ENCODE measurements at places on chromosomes 4 and X.

DNA sequence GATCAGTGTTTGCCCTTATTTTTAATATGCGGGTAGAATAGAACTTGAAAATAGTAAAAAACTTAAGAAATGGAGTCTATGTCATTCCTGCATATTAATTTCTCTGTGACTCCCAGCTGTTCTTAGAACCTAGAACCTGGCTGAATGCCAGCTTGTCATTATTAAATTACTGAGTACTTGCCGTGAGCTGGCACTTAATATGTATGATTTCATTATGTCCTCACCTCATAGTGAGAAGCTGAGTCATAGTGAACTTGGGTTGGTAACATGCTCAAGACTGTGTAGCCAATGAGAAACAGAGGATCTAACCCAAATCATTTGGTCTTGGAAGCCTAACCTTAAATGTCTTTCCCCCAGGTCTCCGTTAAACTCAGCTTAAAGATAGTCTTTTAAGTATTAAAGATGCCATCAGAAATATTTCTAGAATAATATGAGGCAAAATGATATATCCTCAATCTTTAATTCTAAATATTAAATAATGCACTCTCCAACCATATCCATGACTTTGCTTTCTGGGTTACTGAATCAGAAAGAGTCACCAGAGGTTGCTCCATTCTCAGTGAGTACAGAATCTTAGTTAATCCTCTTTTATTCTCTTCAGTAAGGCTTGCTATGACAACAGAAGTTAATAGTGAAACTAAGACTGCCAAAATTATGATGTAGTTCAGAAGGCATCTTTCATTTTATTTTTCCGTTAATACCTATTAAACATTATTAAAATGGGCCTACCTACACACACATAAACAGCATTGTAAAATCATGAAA is 58.6 kb upstream of the TLL1 start:
- no peak for DNase-seq

DNA sequence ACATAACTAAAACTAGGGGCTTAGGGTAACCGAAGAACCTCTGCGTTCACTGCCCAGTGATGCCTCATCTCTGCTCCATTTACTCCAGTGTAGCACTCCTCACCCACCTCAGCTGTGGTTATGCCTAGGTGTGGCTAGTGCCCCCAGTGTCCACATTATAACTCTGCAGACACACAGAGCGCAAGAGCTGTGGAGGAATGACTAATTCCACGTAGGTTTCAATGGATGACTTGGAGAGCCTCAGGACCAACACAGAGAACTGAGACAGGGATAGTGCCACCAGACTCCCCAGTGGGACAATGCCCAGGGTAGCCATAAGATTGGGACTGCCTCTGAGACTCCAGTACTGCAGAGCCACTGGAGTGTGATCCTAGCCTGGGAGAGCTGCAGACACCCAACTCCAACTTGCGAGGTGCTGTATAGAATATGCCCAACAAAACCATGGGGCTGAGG is 542.4 kb upstream of the DIPK2B start:
- no peak for DNase-seq

DNA sequence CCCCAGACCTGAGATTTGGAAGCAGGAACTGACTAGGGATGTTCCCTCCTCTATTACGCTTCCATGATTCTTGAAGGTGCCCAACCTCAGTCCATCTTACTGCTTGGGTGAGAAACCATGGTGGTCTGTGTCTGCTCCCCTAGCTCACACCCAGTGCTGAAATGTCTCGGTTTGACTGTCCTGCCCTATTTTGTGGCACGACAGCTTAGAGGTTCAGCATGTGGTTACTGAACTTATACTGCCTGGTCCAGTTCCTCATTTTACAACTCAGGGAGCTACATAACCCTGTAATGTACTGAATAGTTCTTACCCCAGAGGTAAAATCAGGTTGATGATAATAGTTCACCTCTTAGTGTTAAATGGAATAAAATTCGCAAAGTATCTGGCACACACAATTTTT is 203.1 kb downstream of the RBM46 start:
- DNase-seq, result no peak

- DNase-seq, result no peak
These were observed at the start of gene BANK1 for GRCh38 chr4:101790521-101791181. Gene BANK1, plus strand, starts transcription at chr4:101790730. Its CDS starts 151 bp downstream, at chr4:101790881.

GRCh38 chr4:80026100-80026499 is 46.9 kb downstream of the ANTXR2 start:
- no peak for DNase-seq

GRCh38 chr4:146202665-146203064 is 11.7 kb upstream of the REELD1 start:
- no peak for DNase-seq

GRCh38 chr4:177393236-177393635 is 49.0 kb downstream of the AGA start:
- DNase-seq, result no peak

- DNase-seq, result no peak
These were observed 2.9 kb upstream of the SEPSECS start for GRCh38 chr4:25163196-25163595.

DNA sequence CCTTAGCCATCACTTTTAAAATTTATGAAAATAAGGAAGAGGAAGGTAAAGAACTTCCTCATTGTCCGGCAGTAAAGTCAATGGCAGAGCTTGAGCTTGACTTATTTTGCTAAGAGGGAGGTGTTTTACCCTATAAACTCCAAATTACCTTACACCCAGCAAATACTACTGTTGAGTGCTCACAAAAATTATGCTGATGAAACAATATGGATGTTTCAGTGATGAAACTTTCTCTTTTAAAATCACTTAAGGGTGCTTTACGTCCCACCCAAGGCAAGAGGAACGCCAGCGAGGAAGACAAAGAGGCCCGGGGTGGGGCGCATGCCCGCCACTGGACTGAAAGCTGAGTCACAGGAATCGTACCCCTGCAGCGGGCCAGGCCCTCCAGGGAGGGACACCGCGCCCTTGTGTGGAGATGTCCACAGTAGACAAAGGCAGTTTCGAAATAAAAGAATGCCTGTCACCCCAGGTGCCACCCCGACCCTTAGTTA is 560 bp upstream of the TMSB4X start:
- DNase-seq, result no peak

- DNase-seq, result no peak
These were observed 151.0 kb downstream of the ANTXR2 start for GRCh38 chr4:79922011-79922410.

DNA sequence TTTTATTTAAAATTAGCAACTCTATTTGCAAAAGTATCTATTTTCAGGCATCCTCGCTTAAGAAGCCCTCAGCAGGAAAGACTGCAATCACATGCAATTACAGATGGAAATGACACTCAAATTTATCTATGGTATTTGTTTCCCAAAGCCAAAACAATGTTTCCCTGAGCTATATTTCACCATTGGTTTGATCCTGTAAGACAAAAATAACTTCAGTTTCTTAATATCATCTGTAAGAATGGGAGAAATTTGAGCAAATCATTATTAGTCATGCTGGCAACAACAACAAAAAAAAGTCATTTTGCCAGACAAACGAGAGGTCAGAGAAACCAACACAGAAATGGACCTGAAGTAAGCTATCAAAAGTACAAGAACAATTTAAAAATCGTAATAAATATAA is 204.1 kb downstream of the NR3C2 start:
- no peak for DNase-seq

DNA sequence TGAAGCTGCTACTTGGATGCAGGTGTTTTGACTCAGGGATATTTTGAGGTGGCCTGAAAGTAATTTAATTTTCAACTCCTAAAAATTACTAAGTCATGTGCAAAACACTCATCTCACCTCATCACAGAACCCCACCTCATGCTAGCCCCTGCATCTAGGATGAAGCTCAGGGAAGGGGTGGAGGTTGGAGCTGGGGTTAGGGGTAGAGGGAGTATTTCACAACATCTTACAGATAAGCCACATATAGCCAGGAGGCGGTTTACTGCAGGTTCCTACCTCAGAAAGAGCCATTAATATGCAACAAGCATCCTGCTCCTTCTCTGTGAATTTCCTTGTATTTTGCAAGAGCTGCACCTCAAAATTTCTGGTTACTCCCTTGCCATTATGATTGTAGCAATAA is 70.5 kb upstream of the TSPAN5 start:
- DNase-seq, result no peak

GRCh38 chr4:144644368-144645101 is 1.4 kb upstream of the HHIP start:
- DNase-seq, result no peak

GRCh38 chr4:507745-508512 is 8.9 kb downstream of the PIGG start:
- DNase-seq, result no peak

GRCh38 chrX:146614663-146615478 is 194.7 kb upstream of the CXorf51B start:
- no peak for DNase-seq

DNA sequence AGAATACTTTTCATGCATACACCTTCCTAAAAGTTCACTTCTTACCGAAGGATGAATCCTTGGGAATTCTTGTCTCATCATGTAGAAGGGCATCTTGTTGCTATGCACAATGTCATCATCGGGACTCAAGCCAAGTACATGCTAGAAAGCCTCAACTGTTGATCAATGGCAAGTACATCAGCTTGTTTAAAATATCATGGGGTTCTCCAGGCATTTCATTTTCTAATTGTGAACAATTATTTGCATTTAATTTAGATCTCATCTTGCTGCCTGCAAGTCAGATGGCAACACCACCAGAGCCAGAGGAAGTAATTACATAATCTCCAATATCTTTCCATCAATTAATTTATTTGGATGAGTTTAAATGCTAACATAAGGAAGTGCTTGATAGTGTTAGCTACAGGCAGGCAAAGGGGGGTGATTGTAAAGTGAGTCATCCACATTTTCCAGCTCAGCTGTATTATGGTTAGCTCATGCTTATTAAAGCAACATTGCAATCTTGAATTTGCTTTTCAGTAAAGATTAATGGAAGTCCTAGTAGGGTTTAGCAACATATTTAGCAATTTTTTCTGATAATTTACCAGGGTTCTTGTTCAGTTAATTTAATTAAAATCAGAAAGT is 356.5 kb downstream of the CBLL2 start:
- DNase-seq, result no peak

DNA sequence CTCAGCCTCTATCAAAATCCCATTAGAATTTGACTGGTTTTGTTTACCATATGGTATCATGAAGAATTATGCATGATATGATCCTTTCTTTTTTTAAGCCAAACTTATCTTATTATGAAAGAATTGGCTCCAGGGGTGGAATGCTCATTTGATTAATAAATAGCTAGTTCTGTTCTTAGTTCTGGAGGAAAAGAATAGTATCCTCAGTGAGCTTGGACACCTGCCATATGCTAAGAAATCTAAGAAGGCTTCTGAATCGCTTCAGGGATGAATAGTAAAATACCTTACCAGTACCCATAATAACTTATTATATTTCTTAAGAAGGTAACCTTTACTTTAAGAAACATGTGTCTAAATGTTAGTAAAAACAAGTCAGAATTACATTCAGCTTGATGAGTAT is 803.6 kb downstream of the ADGRL3 start:
- no peak for DNase-seq

DNA sequence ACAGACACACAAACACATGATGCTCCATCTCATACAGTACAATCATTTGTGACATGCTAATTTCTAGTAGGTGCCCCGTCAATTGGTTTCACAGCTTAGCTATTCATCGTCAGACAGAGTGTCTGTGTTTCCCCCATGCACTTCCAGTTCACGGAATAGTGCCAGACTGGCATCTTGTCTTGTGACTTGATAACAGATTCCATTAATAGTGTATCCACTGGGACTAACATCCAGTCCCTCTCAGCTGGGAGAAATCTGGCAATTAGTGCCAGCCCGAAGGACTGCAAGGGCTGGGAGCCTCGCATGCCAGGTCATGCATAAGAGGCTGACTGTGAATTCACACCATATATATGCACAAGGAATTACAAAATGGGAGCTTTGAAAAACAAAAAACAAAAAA is 20.2 kb upstream of the GATB start:
- no peak for DNase-seq

DNA sequence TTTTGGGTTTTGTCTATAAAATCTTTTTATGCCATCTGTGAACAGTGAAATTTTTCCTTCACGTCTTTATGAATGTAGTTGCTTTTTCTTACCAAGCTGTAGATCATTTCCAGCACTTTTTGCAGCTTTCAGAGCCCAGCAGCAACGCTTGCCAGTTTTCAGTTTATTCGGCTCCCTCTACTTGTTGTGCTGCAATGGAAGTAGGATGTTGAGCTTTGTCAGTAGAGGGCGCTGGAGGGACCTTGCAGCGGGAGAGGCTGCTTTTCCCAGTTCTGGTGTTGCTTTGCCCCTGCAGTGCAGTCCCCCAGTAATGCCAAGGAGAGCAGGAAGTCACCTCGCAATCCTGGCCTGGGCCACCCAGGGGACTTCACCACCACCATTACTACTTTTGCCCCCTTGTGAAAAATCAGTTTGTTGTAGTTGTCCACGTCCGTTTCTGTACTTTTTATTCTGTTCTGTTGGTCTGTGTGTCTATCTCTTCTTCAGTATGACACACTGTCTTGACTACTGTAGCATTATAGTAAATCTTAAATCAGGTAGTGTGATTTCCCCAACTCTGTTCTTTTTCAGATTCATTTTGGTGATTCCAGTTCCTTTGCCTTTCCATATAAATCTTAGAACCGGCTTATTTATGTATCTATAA is 21.8 kb downstream of the CMC4 start:
- DNase-seq, result no peak

DNA sequence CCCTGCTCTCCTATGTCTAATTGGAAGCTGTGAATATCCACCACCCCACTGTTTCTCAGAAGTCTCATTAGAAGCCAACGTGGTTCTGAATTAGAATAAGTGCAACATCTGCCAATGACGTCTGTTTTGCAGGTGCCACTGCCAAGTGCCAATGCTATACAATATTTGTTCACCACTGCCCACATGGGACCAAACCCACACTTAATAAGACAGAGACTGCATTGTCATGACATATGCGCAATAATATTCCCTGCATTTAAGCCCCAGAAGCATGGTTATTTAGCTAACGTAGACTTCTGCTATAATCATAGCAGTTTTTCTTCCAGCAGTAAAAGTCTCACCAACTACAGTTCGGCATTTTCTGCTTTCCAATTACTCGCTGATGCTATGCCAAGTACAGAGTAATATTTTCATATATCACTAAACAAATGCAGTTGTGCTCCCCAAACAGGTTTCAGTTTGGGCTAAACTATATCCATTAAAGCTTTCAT is 262.5 kb upstream of the PCDH18 start:
- no peak for DNase-seq

DNA sequence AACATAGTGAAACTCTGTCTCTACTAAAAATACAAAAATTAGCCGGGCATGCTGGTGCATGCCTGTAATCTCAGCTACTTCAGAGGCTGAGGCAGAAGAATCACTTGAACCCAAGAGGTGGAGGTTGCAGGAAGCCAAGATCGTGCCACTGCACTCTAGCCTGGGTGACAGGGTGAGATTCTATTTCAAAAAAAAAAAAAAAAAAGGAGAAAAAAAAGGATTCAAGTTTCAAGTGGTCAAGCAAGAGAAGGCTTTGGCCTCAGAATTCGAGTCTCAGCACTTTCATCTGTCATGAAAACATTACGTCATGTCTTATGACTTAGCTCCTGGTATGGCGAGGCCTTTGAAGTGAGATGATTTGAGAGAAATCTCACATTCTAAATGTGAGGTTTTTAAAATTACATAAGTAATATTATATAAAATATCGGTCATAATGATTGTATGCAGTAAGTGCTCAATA is 21.2 kb upstream of the DHRSX start:
- DNase-seq, result no peak

GRCh38 chr4:71732706-71733105 is 51.2 kb downstream of the GC start:
- no peak for DNase-seq

- DNase-seq, result no peak
These were observed 23.0 kb upstream of the PPA2 start for GRCh38 chr4:105496899-105497298.

GRCh38 chr4:93646233-93646930 is 182.2 kb upstream of the ATOH1 start:
- DNase-seq, result no peak
